ENCODE measurements at places on chromosomes 7 and 10.

- DNase-seq = no peak
Observed at GRCh38 chr7:98641646-98642500, 24.8 kb downstream of the NPTX2 start.

GRCh38 chr7:4849390-4849789 is 12.4 kb downstream of the PAPOLB start:
- peak; percentile 19 for DNase-seq

DNA sequence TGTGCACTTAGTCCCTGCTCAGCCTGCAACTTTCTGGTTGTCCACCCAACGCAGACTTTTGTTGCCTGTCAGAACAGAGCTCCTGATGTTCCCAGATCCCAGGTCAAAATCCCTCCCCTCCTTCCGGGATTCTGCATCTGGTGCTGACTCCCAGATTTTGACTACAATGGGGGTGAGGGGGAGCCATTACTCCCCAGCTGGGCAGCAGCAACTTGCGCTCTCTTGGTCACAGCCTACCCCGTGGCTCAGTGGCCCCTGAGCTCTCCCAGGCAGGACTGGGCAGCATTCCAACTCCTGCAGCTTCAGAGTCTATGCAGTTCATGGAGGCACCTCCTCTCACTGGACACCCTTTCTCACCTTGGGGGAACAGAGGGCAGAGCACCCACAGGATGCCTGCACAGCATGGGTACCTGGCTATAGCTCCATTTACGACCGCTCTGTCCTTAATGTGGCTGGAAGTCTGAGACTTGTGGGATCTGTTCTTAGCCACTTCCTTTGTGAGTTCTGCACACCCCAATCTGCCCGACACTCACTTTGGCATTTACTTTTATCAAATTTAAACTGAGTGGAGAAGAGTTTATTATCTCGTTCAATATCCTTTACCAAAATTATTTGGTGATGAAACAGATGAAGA is 545.5 kb upstream of the MGMT start:
- no peak for DNase-seq

DNA sequence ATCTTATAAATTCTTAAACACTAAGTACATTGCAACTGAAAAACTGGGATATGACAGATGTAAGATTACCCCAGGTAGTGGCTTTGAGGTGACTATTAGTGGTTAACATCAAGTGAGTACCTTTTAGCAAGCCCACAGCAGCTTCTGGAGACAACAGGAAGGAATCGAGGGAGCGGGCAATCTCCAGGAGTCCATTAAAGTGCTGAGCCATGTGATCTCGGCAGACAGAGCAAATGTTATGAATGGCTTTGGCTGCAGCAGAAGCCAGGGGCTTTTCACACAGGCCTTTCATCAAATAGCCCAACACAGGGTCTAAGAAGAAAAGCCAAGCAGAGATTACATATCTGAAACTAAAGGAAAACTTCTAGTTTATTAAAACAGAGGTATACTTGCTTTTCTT is 48.9 kb downstream of the IRF5 start:
- no peak for DNase-seq

DNA sequence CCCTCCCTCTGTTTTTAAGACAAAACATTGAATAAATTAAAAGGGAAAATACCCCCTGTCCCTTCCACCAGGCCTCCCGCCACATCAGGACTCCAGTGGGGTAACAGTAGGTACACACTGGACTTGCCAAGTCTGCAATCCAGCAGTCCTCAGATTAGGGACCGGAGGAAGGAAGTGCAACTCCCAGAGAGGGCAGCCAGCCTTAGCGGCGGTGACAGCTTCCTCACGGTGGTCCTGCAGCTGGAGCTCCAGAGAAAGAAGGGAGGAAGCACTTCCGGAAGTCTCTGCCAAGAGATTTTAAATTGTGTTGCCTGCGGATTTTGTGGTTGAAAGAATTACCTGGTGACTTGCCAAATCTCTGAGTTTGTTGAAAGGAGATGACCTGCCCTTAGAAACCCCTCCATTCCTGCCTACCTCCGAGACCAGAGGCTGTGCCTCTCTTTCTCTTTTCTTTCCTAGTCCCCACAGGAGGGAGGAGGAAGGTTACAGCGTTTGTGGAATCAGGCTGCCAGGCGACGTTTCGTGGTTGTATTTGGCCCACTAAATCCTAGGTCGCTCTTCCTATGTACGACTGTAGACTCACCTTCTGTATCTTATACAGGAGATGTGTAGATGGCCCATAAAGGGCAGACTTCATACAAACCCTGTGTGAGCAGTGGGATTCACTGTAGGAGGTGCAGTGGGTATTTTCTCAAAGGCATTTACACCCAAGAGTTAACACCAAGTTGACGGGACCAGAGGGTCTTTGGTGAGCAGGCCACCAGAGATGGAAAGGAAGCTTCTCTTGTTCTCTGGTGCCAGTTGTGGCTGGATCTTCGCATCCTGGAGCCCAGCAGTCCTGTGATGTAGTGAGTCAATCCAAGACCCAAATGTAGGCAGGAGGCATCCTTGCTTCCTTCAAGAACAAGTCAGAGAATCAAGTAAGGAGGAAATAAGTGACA is 77.9 kb downstream of the INSIG1 start:
- DNase-seq = no peak

GRCh38 chr7:151877911-151878835 is 1.3 kb upstream of the PRKAG2 start:
- DNase-seq = no peak

DNA sequence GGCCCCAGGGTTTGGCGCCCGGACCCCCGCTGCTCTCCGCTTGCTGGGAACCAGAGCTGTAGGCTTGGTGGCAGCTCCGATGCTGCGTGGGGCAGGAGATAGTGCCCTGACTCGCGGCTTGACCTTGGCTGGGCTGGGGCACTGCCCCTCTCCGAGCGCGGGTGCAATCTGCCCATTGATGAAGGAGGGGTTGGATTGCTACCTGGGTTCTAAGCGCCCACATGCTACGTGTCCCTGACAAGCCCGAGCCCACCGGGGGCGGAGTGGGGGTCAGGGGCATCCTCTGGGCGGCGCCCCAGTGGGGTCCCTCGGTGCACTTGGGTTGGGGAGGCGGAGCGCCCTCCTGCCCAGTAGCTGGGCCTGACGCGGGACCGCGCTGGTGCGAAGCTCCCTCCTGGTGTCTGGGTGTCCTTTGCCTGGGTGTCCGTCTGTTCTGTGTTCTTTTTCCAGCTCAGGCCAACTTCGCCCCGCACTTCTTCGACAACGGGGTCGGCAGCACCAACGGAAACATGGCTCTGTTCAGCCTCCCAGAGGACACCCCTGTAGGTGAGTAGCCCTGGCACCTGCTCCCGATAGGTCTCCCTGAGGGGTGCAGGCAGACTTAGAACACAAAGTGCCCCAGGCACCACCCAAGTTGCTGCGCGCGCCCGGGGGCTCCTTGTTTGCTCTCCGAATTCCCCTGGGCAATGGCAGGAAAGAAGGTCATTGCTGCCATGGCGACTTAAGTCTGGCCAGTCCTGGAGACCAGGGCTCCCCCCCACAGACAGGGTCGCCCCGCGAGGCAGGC is 900 bp downstream of the CDHR1 start:
- DNase-seq = no peak

GRCh38 chr7:69871886-69872569 is 273.8 kb downstream of the AUTS2 start:
- DNase-seq = no peak

DNA sequence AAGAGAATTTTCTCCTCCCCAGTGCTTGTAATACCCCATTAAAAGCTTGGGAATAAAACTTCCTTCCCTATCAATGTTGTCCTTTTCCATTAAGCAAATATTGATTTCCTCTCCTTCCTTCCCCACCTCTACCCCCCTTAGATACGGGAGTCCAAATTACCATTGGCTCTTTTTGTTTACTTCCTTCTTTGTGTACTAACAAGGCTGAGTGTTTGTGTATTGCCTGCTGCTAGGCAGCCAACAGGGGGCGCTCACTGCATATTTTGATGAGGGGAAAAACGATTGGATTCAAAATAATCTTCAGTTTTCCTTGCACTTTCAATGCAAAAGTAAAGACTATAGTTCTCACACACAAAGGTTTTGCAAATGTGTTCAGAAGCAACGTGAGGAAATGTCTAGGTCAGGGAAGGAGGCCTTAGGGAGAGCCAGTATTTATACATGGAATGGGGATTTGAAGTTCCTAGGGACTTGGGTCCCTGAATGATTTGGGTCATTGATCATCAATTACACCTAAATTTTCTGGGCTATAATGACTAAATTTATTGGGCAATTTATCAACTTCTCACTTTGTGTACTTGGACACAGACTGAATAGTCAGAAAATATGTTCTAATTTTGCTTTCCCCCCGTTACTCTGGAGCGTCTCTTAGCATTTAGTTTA is 23.6 kb upstream of the VPS41 start:
- peak; percentile 54 for DNase-seq

DNA sequence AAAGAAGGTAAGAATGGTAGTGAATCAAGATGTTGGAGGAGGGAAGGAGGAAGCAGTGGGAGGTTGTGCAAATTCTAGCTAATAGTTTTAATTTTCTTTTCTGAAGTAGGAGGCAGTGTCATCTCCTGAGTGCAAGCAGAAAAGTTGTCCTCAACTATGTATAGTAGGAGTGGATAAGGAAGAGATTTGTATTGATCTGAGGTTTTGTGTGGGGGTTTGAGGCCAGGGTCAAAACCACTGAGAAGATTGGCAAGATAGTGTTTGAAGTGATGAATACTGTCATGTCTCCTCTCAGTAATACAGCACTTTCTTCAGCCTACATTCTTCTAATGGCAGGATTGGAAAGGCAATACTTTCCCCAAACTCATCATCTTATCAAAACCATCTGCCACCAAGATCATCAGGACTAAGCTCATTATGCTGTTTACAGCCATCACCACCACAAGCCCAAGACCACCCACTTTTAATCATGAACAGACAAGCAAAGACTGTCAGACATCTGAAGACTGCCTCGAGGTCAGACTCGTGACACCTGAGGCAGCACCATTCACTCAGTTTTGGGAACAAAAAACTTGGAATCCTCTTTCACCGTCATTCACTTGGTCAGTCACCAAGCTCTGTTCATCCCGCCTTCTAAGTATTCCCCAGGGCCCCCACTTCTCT is 1.5 kb upstream of the MIOS start:
- DNase-seq = no peak

GRCh38 chr7:12458520-12459131 is 55.0 kb upstream of the VWDE start:
- peak; percentile 32 for DNase-seq

DNA sequence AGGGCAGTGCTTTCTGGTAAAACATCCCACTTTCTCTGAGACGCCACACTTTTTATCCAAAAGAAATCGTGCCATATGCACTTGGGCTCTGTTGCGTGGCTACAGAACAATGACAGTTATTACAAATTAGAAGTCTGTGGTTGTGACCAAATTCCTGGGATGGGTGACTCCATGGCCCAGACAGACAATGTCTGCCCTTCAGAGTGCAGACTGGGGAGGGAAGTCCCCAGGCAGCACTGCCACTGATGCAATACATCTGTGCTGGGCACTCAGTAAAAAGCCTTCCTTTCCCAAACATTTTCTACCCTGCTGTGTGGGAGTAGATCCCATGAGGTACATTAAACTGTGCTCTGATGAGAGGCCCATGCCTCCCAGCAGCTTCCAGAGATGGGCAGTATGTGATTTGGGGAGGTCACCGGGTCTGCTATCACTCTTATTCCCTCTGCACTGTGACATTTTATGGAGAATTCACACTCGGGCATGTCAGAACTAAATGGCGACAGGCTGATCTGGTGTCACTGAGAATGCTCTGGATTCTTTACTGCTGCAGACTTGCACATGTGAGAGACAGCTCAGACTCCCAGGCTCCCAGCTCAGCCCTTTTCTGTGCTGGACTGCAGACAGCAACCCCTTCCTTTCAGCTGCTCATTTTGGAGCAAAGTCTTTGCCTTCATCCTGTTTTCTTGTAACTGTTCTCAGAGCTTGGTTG is 243.5 kb upstream of the ZNF32 start:
- DNase-seq = no peak

DNA sequence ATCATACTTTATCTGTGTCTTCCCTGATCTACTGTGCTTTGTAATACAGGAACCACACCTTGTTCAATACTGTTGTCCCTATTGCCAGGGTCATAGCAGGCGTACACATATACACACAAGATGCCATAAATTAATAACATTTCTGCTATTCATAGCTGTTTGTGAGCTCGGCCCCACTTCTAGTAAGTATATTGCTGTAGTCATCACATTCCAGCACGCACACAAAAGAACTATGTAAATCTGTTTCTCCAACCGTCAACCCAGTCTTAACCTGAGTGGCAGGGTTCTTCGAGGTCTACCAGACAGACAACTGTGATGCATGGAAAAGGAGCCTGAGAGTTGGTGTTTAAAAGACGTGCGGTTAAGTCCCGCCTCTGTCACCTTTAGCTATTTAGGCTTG is 5.7 kb upstream of the CACNB2 start:
- DNase-seq = no peak

DNA sequence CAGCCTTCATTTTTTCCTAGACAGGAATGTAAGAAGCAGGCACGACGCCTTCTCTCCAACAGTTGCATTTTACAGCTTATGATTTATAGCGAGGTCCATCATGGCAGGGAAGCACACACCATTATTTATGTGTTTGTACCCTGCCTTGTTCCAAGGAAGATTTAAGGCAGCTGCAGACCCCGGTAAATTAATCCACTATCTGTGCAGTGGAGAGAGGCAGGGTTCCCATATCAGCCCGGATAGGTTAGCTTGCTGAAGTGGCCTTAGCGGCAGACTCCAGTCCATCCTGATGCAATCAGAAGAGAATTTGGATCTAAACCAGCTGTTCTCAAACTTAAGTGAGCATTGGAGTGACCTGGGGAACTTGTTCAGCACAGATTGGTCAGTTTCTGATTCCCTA is 359.4 kb downstream of the GALNT17 start:
- DNase-seq = no peak

DNA sequence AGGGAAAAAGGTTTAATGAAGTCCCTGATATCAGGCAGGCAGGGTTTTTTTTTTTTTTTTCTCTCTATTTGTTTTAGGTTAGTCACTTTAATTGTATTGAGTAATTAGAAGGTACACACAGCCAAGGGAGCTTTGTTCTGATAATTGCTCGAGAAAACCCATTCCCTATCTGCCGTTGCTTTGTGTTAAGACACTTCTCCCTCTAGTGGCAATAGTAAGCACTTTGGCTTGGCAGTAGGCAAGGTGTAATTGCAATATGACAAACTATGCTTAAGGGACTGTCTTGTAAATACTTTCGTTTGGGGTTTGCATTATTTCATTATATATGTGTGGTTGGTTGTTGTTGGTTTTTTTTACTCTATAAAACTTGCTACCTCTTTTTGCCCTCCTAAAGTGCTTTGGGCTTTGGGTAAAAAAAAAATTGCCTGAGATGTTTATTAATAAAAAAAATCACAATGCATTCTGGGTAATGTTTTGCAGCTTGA is 113.4 kb downstream of the BTRC start:
- peak; percentile 84 for DNase-seq
